IMR-90 (cell line): ENCODE measurements at places on chromosomes 1 and 21.

- no peak overlapping the region for H3K4me3 ChIP-seq
- no peaks in the 10 kb centered on the region for H3K36me3 ChIP-seq
- DNase-seq, result no peak
- no peak overlapping the region for H3K27ac ChIP-seq
- H3K27me3 ChIP-seq, result no peaks in the 10 kb centered on the region
Observed at GRCh38 chr1:76065270-76065669, 9.3 kb upstream of the ST6GALNAC3 start.

GRCh38 chr1:18347559-18347958, 133.2 kb upstream of the KLHDC7A start:
- no peak overlapping the region for H3K27ac ChIP-seq
- H3K27me3 ChIP-seq, result no peaks in the 10 kb centered on the region
- H3K4me1 ChIP-seq, result no peaks in the 10 kb centered on the region
- DNase-seq, result no peak
- no peaks in the 10 kb centered on the region for H3K36me3 ChIP-seq
- no peak overlapping the region for H3K4me3 ChIP-seq

DNA sequence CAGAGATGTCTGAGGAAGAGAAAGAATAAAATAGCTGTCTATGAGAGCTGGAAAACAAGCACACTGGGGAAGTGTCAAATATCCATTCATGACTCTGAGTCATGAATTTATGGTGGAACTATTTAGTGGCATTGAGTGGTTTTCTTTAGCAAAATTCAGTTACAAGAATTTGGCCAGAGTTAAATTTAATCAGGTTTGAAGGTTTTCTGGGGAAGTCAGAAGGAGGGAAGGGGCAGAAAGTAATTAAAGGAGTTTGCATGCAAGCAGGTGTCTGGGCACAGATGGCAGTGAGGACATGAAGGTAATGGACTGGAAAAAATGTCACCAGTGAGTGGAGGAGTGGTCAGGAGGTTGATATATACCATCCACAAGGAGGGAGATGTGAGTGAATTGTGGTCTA, 121.9 kb upstream of the IVNS1ABP start:
- H3K36me3 ChIP-seq, result no peaks in the 10 kb centered on the region
- H3K4me1 ChIP-seq, result peaks cover 7% of the 10 kb centered on the region
- no peak overlapping the region for H3K27ac ChIP-seq

- H3K4me3 ChIP-seq, result no peak overlapping the region
- no peaks in the 10 kb centered on the region for H3K4me1 ChIP-seq
- no peaks in the 10 kb centered on the region; the same call in 1 of the 2 replicates for H3K27me3 ChIP-seq
- DNase-seq, result peak; percentile 4
- no peak overlapping the region for H3K27ac ChIP-seq
- no peaks in the 10 kb centered on the region for H3K36me3 ChIP-seq
Observed at GRCh38 chr1:204782118-204782700, 88.5 kb upstream of the NFASC start.

DNA sequence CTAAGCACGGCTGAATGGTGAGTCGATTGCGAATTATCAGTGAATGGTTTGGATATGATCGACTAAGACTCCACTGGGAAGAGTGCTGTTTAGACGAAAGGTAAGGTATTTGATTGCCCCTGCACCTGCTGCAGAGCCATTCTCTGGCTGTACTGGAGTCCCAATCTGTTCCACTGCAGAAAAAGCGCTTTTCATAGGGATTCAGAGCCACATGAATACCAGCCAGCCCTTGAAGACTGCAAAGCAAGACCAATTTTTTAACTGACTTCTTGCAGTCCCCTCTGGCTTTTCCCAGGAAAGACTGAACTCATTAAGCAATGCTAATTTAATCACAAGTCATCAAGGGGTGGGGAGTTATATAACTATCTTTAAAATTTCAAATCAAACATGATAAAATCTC, 1.3 kb downstream of the GREM2 start:
- no peaks in the 10 kb centered on the region for H3K27me3 ChIP-seq
- no peaks in the 10 kb centered on the region for H3K36me3 ChIP-seq
- H3K4me3 ChIP-seq, result peak overlapping the region; percentile 39
- no peak for DNase-seq
- H3K27ac ChIP-seq, result no peak overlapping the region
- peaks cover 9% of the 10 kb centered on the region for H3K4me1 ChIP-seq

GRCh38 chr1:245263529-245264095, 108.8 kb downstream of the KIF26B start:
- DNase-seq, result no peak
- no peaks in the 10 kb centered on the region for H3K27me3 ChIP-seq
- no peak overlapping the region for H3K27ac ChIP-seq

DNA sequence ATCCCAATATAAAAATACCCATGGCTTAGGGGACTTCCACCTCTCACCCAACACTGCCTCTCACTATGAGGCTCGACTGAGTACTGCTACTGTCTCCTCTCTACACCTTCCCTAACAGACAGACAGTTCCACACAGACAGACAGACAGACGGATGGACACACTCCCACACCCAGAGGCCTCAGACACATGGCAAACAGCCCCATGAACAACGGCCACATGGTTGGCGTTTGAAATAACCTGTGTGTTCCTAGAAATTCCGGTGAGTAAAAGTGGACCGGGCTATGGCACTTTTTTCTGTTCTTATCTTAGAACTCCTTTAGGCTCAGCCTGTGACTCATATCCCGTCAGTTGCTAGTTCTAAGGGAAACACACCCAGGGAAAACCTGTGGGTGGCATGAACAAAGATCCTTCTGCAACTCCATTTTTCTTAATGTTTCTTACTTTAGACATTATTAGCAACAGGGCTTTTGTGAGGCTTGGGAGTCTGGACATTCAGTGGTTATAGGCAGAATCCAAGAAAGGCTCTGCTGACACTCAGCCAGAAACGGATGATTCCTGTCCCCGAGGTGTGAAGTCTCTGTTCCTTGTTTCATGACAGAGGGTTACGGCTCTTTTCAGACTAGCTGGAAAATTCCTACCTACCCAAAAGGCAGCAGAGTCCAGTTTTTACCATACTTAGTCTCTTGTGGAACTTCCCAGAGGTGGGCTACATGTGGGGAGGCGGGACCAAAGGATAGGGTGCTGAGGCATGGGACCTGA, 90.5 kb upstream of the TLR5 start:
- H3K4me3 ChIP-seq, result no peak overlapping the region
- DNase-seq, result peak; percentile 92
- peaks cover 20% of the 10 kb centered on the region for H3K4me1 ChIP-seq
- H3K27ac ChIP-seq, result peak overlapping the region; percentile 52; the same call in 1 of the 2 replicates
- H3K36me3 ChIP-seq, result no peaks in the 10 kb centered on the region
- no peaks in the 10 kb centered on the region for H3K27me3 ChIP-seq

GRCh38 chr1:19410393-19410792, 74.9 kb downstream of the CAPZB start:
- H3K4me1 ChIP-seq, result peaks cover 22% of the 10 kb centered on the region
- no peaks in the 10 kb centered on the region for H3K27me3 ChIP-seq
- peaks cover 14% of the 10 kb centered on the region for H3K36me3 ChIP-seq
- H3K4me3 ChIP-seq, result no peak overlapping the region
- no peak overlapping the region for H3K27ac ChIP-seq

DNA sequence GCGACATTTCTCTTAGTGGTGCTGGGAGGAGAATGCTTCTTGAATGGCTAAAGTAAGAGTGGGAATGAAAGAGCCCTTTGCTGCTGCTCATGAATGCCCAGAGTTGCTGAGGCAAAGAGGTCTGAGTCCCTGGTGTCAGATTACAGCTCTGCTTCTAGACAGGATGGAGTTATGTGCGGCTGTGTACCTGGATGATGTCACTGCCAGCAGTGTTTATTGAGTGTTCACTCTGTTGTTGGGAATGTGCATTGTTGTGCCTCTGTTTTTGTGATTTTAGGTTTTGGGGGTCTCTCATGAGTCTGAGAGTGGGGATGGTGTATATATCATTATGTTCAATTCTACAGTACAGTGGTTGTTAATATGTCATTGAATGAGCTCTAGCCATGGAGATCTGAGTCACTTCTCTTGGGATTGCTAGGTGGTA, 2.7 kb downstream of the CDC14A start:
- no peaks in the 10 kb centered on the region; the same call in 1 of the 2 replicates for H3K36me3 ChIP-seq
- peaks cover 4% of the 10 kb centered on the region; the same call in 1 of the 2 replicates for H3K4me1 ChIP-seq
- no peak overlapping the region for H3K27ac ChIP-seq
- H3K27me3 ChIP-seq, result no peaks in the 10 kb centered on the region
- no peak overlapping the region for H3K4me3 ChIP-seq
